ENCODE measurements at places on chromosomes 12 and 14. TPM values are rescaled to one million over a fixed set of nuclear protein-coding genes. Genes with fewer than 3 reads are reported as not detected.

Gene CD163
- polyA plus RNA-seq: not detected

Gene NANOG
- polyA plus RNA-seq: not detected

Gene TAS2R20
- not detected for polyA plus RNA-seq

Gene AGAP2
- polyA plus RNA-seq: 1.4 TPM

Gene SENP1
- 4.0 TPM for polyA plus RNA-seq

Gene RIMKLB
- 0.13 TPM for polyA plus RNA-seq

Gene NTN4
- polyA plus RNA-seq: not detected

Gene GARIN6
- not detected for polyA plus RNA-seq

Gene SLCO1B1
- polyA plus RNA-seq: not detected

Gene E2F7
- polyA plus RNA-seq: 0.04 TPM

Gene FGF6
- polyA plus RNA-seq: not detected

Gene TAS2R30
- not detected for polyA plus RNA-seq

Gene PTPRB
- 1.2 TPM for polyA plus RNA-seq

Gene NKX2-1
- polyA plus RNA-seq: not detected

Gene SIX6
- polyA plus RNA-seq: not detected

Gene CCDC196
- not detected for polyA plus RNA-seq

Gene KCNK10
- polyA plus RNA-seq: not detected

Gene KLRC3
- polyA plus RNA-seq: 59.0 TPM

Gene TRIM9
- polyA plus RNA-seq: 0.17 TPM

Gene SAMD4A
- polyA plus RNA-seq: not detected

Gene KRT85
- not detected for polyA plus RNA-seq

Gene RASSF9
- not detected for polyA plus RNA-seq
